Activated CD4-positive, alpha-beta memory T cell treated with anti-CD3 and anti-CD28 coated beads, Interleukin-2, amount 10 ng/mL, durations not matched to agents 7 days and 5 days (primary cell): ENCODE measurements at places on chromosomes 4 and X. TPM values are rescaled to one million over a fixed set of nuclear protein-coding genes. Genes with fewer than 3 reads are reported as not detected.

The FUNDC2 gene
- total RNA-seq, result 49.9 TPM

The GYG2 gene
- not detected for total RNA-seq

The DEFB131A gene
- total RNA-seq, result not detected

The SLC10A4 gene
- not detected for total RNA-seq

The CACNA1F gene
- 0.93 TPM for total RNA-seq

The DGAT2L6 gene
- not detected for total RNA-seq

The ALB gene
- not detected for total RNA-seq

The SMIM31 gene
- not detected for total RNA-seq

The MAGEC2 gene
- not detected for total RNA-seq

The VGLL1 gene
- not detected for total RNA-seq

The FAM13A gene
- total RNA-seq, result 10.1 TPM

The CLNK gene
- total RNA-seq, result not detected

The HTN1 gene
- total RNA-seq, result not detected

The GAGE12F gene
- total RNA-seq, result not detected
